ENCODE measurements at places on chromosomes 11 and 22.

GRCh38 chr22:21055880-21056319 is 10.2 kb downstream of the LRRC74B start:
- no peak for DNase-seq

DNA sequence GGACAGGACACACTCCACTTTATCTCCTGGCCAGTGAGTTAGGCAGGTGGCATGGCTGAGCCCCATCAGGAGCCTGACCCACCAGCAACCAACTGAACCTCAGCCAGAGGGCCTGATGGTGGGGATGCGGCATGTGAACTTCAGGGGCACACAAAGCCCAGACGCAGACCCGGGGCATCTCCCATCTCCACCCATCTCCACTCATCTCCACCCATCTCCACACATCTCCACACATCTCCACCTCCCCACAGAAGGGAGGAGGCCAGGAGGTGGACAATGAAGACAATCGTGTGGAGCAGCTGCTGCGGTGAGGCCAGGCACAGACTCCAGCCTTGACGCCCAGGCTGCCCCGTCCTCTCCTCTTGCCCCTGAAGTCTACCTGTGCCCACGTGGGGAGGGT is 340.8 kb downstream of the CTTN start:
- DNase-seq, result no peak

GRCh38 chr11:31803813-31804311 is 7.3 kb downstream of the PAX6 start:
- no peak for DNase-seq

DNA sequence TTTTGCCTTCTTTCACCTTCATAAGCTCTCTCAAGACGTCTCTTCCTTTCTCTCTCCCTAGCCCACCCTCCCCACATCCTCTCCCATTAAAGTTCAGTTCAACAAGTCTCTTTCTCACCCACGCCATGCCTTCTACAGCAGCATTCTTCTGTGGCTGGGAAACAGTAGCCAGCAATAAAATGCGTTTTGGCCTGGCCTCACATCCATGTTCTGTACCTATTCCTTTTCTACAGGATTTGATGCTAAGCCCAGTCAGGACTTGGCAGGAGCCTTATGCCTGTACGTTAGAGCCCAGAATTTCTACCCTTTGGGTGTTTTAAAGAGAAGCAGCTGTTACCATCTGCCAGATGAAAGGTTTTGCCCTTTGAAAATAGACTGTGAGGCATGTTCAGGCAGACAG is 7.1 kb upstream of the CD44 start:
- DNase-seq, result no peak

DNA sequence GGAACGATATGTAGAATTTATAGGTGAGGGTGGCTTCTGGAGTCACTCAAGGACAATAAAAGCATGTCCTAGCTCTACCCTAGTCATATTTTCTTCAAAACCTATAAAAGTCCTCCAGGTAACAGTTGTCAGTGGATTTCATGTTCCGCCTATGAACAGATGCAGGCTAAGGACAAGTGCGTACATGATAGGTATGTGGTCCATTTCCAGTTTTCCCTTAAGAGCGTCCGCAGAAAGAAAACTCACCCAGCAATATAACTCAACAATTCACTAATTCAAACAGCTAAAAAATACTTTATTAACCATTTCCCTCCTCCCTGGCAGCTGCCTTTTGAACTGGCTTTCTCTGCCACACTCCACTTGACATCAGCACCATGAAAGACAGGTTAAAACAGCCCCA is 50.2 kb upstream of the CCDC34 start:
- DNase-seq, result no peak

DNA sequence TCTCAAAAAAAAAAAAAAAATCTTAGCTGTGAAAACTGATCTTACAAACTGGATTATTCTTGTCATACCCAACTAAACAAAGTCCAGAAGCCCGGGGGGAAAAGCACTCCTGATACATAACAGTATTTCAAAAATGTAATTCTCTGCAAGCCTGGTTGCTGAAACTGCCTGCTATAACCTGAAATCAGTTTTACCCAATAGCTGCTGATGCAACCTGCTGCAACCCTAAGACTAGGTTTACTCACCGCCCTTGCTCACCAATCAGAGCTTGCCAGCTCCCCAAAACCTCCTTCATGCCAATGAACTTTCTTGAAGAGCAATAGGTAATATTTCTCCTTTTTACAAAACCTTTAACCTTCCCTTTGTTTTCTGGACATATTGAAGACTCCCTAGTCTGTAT is 12.4 kb downstream of the FGF19 start:
- peak; percentile 25 for DNase-seq

GRCh38 chr11:129377739-129378138 is 2.1 kb downstream of the BARX2 start:
- no peak for DNase-seq

- no peak for DNase-seq
Observed at GRCh38 chr11:123145220-123145619, 49.8 kb downstream of the CLMP start.

DNA sequence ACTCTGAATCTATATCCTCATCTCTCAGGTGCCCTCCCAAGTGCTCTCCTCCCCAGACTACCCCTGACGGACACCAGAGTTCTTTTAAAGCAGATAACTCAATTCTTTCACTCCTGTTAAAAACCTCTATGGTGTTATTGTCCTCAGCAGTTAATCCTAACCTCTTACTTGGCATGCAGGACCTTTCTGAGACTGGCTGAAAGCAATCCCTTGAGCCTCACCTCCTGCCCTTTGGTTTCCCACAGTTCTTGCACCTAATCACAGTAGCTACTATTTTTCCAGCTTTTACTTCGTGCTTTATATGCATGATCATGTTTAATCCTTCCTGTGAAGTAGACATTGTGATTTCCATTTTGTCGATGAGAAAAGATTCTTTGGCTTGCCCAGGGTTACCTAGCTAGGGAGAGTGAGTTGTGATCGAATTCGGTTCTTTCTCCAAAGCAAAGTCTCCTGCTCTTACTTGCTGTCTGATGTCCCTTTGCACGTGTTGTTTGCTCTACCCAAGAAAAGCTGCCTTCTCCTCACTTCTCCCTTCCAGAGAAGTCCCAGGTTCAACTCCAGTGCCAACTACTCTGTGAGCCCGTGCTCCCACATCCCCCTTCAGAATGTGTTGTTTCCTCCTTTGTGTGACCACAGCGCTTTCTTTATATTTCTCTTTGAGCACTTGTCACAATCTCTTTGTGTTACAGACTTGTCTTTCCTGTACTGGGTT is 2.1 kb downstream of the UBE2L3 start:
- no peak for DNase-seq

DNA sequence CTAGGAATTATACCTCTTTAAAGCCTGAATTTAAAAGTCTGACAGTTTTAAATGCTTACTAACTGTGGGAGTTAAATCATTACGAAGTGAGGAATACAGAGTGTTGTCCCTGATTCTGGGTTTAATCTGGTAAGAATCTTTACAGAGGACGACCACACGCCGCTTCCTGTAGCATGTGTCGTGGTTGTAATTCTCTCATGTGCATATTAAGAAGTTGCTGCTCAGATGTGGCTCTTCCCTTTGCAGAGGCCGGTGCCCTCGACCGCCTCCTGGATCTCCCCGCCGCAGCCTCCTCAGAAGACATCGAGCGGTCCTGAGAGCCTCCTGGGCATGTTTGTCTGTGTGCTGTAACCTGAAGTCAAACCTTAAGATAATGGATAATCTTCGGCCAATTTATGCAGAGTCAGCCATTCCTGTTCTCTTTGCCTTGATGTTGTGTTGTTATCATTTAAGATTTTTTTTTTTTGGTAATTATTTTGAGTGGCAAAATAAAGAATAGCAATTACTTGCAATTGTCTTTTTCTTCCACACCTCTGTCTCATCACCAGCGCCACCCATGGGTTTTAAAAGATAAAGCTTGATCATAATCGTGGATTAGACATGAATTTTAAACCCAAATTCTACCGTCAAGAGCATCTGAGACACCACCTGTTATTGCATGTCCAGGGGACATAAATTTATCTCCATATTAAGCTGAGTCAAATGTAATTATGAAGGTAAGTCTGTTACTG is 6.5 kb downstream of the GAL start:
- no peak for DNase-seq

- no peak for DNase-seq
Observed at GRCh38 chr11:73652856-73653559, 6.6 kb downstream of the PLEKHB1 start.

DNA sequence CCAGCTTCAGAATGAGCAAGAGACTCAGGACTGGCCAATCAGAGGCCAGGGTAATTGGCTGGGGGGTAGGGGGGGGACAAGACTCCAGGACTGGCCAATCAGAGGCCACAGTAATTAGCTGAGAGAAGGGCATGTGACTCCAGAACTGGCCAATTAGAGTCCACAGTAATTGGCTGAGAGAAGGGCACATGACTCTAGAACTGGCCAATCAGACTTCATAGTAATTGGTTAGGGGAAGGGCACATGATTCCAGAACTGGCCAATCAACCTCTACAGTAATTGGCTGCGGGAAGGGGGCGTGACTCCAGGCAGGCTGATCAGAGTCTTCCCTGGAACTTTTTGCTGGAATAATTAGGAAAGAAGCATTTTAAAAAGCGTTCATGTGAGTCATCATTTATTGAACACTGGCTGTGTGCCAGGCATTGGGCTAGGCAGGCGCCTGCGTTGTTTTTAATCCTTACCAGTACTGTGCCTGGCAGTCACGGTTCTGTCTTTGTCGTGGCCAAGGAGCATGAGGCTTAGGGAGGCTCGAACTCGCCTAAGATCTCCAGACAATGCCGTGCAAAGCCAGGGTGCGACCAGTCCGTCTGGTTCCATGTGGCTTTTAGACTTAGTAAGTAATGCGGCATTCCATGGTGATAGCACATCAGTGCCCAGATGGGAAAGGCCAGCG is 508.1 kb downstream of the TBC1D22A start:
- DNase-seq, result no peak

- no peak for DNase-seq
Observed at GRCh38 chr11:121801394-121801748, 314.6 kb downstream of the BLID start.

DNA sequence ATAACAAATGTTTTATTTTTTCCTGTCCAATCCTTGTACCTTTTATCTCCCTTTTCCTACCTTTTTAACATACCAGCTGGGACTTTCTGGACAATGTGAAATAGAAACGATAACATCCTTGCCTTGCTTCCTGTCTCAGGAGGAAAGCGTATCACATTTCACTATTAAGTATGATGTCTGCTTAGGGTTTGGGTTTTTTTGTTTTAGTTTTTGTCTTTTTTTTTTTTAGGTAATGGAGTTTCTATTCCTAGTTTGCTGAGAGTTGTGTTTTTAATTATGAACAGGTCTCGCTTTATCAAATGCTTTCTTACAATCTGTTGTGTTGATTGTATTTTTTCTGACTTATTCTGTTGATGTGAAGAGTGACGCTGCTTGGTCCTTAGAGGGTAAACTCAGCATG is 64.2 kb upstream of the KCNQ1OT1 start:
- DNase-seq, result no peak

DNA sequence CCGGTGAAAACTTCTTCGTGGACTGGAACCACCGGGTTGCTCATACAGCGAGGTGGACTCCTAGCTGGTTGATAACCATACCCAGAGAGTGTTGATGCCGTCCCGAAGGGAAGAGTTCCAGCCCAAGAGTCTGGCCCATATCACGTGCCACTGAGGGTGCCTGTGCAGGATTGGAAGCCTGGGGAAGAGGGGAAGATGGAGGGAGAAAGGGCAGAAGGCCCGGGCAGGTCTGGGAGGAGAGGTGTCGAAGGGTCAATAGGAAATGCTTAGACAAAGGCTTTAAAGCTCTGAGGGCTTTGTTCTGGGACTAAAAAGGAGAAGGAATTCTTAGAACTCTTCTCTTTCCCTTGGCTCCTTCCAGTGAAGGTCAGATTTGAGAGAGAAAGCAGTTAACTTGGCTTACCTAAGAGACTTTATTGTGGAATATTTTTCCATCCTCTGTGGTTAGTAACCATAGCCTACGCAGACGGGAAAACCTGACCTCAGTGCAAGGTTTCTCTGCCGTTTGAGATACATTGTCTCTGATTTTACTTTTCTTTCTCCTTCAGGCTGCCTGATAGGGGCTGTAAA is 70.5 kb downstream of the JAM3 start:
- DNase-seq, result no peak

DNA sequence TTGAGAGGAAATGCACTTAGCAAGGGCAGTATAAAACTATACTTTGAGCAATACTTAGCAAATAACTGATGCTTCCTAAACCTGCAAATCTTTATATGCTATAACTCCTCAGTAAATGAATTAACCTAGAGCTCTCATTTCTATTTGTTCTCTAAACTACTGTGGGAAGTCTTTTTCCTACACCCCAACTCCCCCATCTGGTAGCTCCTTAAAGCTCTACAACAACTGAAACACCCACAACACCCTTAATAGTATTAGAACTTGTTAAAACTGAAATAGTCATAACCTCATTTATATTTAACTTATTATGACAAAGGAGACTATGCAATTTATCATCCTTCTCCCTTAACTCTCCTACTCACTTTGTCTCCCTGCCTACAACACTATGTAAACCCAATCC is 43.4 kb downstream of the GUCY1A2 start:
- DNase-seq, result no peak

DNA sequence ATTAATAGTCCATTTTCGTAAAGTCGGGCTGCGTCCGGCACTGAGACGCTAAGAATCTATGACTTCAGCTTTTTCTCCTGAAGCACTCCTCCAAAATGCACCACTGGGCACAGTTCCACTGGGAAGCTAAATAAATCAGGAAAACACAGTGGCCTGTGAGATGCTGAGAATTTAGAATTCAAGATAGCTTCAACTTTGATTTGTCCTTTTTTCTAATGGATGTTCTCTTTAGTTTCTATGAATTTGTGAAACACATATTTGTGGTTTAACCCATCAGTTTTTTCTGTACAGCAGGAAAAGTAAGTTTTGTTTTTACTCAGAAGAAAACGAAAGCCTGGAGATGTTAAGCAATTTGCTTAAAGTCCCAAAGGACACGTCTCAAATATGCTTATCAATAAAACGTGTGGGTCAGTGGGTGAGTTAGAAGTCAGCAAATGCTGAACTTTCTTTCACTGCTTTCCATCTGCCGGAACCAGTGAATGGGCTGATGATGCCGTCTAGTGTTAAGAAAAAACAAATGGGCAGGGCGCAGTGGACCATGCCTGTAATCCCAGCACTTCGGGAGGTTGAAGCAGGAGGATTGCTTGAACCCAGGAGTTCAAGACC is 40.7 kb upstream of the CLMP start:
- no peak for DNase-seq

GRCh38 chr22:38699143-38699542 is 1.6 kb downstream of the JOSD1 start:
- DNase-seq, result no peak

DNA sequence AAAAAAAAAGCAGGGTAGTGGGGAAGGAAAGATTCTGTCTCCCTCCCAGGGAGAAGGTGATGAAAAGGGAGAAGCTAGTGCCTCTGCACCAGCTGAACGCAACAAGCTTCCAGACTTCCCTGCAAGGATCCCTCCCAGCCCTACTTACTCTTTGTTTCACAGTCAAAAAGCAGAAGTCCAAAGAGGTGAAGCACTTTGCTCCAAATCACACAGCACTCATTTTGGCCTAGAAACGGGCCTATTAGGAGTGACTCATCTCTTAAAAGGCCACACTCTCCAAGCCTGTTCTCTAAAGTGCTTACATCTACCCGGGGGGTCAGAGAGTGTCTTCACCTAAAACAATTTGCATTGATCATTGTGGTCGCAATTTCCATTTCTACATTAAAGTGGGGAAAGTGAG is 17.7 kb upstream of the GRK3 start:
- DNase-seq, result no peak

Data from stimulated activated CD4-positive, alpha-beta T cell treated with anti-CD3 and anti-CD28 coated beads, Interleukin-1b, Interleukin-23, amount 100 ng/mL, for 48 hours (primary cell).